ENCODE measurements at places on chromosomes 11 and 22.
A peak's percentile ranks its signal among the peaks of the same experiment; 100 is the strongest.

DNA sequence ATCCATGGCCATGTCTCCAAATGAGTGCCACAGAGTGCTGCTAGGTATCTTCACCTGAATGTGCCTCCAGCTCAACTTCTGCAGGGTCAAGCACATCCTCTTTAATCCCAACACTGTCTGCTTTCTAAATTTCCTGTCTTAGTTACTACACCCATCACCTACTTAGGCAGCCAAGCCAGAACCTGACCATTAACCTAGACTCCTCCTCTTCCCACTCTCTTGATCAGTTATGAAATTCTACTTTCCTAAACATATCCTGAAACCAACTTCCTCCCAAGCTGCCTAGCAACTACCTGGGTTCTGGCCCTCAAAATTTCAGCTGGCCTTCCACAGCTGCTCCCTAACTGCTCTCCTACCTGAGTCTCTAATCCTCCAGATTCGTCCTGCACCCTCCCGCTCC, 22.7 kb downstream of the CADM1 start:
- DNase-seq: no peak

GRCh38 chr22:17782158-17782557, 7.9 kb upstream of the BID start:
- no peak for DNase-seq

- no peak for DNase-seq
Observed at GRCh38 chr22:44721213-44721612, 19.2 kb downstream of the PRR5 start.

GRCh38 chr11:114158886-114159285, 99.4 kb downstream of the ZBTB16 start:
- DNase-seq: no peak

DNA sequence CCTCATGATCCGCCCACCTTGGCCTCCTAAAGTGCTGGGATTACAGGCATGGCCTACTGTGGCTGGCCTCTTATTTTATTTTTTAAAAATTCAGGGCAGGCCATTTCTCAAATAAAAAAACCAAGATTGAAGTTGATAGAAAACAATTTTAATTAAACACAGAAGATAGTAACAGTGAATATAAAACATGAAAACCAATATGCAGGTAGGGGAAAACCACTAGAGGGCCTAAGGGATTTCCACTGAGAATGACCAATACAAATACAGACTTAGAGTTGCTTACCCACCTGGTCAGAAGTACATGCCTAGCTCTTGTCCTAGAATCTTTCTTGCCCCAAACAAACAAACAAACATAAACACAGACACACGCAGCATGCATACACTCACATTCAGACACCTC, 1.7 kb upstream of the RTCB start:
- no peak for DNase-seq

- DNase-seq: peak; percentile 32
Observed at GRCh38 chr11:117096201-117096991, 1.8 kb downstream of the SIK3 start.

GRCh38 chr11:118536726-118537125, 5.7 kb downstream of the TMEM25 start:
- DNase-seq: no peak

DNA sequence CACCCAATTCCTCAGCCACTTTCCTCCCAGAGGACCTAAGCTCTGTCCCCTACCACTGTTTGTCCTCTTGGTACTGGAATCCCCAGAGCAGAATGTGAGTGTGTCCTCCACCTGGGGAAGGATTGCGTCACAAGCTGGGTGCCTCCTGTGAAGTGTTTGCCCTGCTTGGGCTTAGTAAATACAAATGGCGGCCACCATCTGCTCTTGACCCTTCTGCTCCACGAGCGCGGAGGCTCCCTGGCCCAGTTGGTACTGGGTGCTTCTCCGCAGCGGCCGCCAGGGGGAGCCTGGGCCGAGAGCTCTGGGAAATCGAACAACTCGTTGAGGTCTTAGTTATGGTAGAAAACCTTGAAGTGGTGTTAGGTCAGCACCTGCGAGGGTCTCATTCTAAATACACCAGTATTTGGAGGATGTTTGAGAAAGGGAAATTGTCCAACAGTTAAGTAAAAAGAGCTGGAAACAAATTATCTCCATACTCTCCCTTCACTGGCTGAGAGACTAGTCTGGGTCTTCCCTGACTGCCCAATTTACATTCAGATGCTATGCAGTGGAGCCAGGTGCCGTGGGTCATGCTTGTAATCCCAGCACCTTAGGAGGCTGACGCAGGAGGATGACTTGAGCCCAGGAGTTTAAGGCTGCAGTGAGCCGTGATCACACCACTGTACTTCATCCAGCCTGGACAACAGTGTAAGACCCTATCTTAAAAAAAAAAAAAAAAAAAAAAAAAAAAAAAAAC, 74.6 kb upstream of the TEAD1 start:
- peak; percentile 1 for DNase-seq

GRCh38 chr11:36139767-36140166, 149.5 kb downstream of the COMMD9 start:
- DNase-seq: no peak

- DNase-seq: no peak
Observed at GRCh38 chr11:68093565-68093964, 27.6 kb downstream of the CHKA start.

DNA sequence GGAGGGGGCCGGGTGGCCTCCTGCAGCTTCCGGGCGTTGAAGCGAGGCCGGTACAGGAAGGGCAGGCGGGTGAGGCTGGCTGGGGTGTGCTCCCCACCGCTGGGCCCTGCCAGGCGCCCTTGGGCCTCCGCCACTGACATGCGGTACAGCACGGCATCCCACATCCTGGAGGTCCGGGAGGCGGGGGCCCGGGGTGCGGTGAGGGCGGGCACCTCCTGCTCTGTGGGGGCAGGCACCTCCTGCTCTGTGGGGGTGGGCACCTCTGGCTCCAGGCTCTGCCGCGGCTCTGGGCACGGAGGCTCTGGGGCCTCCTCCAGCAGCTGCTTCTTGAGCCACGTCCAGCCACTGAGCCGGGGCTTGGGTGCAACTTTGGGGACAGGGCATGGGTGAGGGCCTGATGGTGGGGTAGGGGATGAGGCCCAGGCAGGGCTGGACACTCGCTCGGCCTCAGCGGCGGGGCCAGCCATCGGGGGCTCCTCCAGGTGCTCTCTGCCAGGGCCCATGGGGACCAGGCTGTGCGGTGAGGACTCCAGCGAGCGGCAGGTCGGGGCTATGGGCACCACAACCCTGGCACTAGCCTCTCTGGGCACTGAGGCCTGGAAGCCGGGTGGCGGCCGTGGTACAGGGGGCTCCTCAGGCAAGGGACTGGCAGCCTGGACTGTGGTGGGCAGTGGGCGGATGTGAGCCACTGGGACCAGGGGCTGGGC, 2.3 kb downstream of the PRR33 start:
- peak; percentile 66 for DNase-seq

- no peak for DNase-seq
Observed at GRCh38 chr11:133547808-133548494, 15.7 kb upstream of the OPCML start.

DNA sequence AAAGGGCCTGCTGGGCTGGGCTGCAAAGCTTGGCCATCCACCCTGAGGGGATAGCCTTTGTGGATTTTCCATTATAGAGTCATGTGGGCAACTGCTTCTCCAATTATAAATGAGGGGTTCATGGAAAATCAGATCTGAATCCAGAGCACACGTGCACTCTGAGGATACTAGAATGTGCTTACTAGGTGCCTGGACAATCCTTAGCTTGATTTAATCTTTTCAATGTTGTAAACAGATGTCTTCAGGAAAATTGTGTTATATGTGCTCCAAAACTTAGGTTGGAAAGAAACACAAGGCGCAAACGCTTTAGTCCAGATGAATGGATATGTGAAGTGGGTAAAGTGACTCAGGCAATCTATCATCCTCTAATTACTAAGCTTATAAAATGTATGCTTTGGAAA, 92.0 kb downstream of the SLC17A6 start:
- no peak for DNase-seq

DNA sequence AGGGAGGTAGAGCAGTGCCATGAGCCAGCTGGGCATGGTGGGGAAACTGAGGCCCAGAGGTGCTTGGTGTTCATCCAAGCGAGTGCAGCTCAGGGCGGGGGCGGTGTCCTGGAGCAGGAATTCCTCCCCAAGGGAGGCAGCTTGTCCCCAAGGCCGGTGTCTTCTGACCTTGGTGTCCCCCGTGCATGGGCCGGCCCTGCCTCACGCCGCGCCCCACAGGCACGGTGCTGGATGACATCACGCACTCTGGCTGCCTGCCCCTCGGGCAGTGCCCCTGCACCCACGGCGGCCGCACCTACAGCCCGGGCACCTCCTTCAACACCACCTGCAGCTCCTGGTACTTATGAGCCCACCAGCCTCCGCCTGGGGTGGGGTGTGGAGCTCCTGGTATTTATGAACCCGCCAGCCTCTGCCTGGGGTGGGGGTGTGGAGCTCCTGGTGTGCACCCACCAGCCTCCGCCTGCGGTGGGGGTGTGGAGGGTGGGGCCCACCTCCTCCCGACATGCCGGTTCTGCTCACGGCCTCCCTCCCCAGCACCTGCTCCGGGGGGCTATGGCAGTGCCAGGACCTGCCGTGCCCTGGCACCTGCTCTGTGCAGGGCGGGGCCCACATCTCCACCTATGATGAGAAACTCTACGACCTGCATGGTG, 6.7 kb downstream of the MUC5B start:
- no peak for DNase-seq

DNA sequence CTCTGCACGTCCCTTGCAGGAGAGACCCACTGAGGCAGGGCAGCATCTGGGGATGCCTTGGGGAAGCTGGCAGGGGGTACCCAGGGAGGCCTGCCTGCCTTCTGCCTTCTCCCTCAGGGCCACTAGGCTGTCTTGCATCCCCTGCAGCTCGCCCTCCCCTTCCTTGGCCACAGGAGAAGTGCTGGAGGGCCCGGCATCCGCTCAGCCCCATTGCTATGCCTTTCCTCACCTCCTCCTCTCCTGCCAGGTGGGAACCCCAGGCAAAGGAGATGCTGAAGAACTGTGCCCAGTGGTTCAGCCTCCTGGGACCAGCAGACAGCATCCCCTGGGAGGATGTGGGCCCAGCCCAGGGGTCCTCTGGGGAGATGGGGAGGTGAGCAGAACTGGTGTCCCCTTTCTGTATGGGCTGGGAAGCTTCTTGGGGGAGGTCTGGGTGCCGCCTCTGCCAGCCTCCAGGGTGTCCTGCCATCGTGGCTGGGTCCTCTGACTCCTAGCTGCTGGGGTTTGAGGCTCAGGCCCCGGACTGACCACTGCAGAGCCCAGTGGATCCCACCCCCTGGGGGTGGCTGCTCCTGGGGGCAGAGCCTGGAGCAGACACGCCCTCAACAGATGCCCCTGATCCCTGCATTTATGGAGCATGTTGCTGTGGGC, 20.6 kb downstream of the MRGPRG start:
- DNase-seq: no peak

DNA sequence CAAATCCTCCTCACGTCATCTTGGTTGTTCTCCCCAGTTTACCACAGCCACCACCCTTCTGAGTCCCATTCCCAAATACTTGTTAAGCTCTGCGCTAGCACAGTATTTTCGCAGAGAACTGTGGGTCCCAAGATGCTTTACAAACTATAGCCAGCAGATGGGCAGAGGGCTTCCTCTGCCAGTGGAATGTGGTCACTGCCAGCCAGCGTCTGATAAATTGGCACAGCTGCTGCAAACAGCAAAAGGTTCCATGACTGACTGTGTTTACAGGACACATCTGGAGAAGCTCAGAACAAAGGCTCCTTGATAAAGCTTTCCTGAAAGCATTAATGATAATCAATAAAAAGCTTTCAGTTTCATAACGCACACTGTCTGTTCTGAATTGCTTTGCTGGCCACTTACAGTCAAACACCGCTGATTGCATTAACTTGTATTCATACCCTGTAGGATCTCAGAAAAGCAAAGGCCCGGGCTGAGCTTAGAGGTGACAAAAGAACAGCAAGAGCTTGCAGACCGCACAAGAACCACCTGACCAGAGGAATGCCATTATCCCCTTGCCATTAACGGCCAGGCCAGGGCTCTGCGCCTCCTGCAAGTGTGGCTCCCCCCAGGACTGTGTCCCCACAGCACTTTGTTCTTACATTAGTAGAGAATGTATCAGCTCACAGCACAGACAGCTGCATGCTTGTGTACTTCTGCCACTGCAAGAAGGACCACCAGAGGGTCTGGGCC, 120.6 kb downstream of the MICAL3 start:
- no peak for DNase-seq

- no peak for DNase-seq
Observed at GRCh38 chr11:43951231-43951630, 8.8 kb downstream of the C11orf96 start.

Data from stimulated activated naive CD4-positive, alpha-beta T cell treated with Interleukin-2 at 50 U/mL for 16 hours (primary cell).